ENCODE measurements at places on chromosomes 16 and 17. TPM values are rescaled to one million over a fixed set of nuclear protein-coding genes. Genes with fewer than 3 reads are reported as not detected.

GRCh38 chr16:63983401-63983800 is 1138.5 kb downstream of the CDH11 start:
- DNase-seq, result no peak

IKZF3 gene
- total RNA-seq, result 0.16 TPM

DNA sequence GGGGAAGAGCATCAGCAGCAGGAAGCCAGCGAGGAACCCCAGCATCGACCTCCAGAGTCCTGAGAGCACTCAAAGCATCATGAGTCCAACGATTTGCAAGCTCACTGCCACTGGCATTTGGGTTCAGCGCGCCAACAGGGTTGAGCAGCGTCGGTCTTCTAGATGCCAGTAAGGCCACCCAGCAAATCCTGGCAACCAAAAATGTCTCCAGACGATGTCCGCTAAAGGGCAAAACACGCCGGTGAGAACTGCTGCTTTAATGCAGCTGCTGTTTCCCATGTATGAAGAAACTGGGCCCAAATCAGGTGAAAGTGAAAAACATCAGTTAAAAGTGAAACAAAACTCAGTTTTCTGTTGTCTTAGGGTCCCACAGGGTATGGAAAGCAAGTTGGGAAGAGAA is 70.2 kb downstream of the ANKRD11 start:
- DNase-seq, result no peak

KRTAP16-1 gene
- total RNA-seq, result not detected

OR1F1 gene
- 0.78 TPM for total RNA-seq

KRTAP17-1 gene
- not detected for total RNA-seq

GRCh38 chr17:66605541-66605940 is 229.4 kb upstream of the CACNG5 start:
- DNase-seq, result no peak

DNA sequence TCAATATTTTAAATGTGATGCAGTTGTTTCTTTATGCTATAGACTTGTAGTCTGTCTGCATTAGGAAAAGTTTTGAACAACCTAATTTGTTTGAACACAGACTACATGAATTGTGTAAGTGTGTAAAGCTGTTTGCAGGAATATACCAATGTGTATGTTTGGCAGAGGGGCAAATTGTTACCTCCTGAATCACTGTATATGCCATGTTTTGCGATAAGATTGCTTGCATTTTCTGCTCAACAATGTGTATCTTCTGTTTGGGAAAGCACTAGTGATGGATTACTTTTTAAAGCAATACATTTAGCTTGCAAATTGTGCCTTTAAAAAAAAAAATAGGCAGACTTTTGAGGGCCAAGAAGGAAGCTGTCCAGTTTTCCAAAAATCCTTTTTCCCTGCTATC is 14.6 kb downstream of the RBBP6 start:
- no peak for DNase-seq

GRCh38 chr17:81735264-81736102 is 23.4 kb downstream of the SLC25A10 start:
- DNase-seq, result no peak

- peak; percentile 41 for DNase-seq
These were observed 46.4 kb downstream of the LDHD start for GRCh38 chr16:75070012-75070841.

- DNase-seq, result no peak
These were observed 30.3 kb downstream of the CHD9NB start for GRCh38 chr16:53022374-53022773.

DNA sequence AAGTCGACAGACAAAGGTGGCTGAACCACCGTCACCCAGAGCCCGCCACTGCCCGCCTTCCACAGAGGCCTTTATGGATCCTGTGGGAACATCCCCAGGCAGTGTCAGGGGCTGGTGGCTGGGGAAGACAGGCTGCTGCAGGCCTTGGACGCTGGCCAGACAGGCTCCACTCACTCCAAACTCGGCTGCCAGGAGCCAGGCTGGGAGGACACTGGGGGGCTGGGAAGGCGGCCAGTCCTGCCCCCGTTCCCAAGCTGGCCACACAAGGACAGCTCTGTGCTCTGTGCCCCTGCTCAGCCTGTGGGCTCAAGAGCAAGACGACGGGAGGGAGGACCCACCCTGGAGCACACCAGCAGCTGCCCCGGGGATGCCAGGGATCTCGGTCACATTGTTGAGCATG is 7.6 kb upstream of the LCAT start:
- peak; percentile 77 for DNase-seq

GRCh38 chr17:15406081-15406480 is 61.3 kb downstream of the CDRT4 start:
- DNase-seq, result no peak

DNA sequence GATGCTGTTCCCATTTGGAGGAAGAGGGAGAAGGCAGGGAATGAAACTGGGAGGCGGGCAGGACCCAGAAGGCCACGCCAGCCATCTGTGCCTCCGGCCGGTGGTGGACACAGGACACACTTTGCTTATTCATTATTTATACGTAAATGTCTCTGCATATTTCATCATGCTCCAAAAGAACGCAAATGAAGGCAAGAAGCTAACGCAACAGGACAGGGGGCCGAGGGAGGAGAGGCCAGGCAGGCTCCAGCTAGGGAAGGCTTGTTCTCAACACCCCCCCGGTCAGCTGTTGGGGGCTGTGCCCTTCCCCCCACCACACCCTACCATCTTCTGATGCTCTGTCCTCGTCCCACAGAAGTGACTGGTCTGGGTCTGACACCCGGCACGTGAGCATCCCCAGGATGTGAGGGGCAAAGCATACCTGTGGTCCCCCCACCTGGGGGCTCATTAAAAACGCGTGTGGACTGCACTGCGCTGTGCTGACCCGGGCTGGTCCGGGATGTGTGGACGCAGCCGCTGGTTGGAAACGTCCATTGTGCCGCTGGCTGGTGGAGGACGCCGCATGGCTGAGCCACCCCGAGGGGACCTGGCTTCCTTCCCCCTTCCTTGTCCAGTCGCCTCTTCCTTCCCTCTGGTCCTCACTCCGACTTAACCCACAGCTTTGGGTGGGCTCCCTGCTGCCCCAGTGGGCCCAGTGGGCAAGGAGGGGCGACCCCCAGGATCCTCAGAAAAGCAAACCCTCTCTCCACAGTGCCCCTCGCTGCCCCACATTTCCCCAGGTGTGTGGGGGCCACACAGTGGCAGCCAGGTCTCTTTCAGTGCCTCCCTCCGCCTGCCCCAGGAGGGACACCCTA is 46.4 kb upstream of the ENPP7 start:
- no peak for DNase-seq

CUEDC1 gene
- total RNA-seq, result 10.9 TPM

DNA sequence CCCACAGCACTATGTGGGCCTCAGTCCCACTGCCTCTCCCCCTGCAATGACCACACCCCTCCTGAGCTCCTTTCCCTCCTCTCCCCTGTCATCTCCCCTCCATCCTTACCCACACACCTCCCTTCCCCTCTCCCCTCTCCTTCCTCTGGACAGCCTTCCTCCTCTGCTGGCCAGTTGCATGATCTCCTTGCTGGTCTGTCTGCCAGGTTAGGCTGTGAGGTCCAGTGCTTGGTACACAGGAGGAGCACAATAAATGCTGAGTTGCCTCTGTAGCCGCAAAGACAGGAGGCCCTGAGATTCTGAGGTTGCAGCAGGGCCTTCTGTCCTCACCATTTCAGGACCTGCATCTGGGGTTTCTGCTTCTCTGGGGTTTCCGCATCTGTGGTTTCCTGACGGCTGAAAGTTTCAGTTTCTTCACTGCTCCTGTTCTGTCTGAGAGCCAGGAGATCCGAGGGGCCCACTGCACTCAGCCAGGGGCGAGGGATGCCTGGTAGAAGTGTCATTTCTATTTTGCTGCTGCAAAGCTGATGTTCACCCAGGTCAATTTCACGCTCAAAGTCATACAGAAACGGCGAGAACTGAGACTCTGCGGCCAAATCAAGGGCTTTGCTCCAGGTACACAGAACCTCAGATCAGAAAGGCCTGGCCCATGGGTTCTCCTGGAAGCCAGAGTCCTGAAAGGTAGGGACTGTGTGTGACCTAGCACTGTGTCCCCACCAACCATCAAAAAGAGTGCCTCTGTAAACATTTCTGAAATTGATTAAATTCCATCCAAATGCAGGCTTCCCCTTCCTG is 4.6 kb upstream of the SLC12A3 start:
- DNase-seq, result no peak

PLCD3 gene
- 3.1 TPM for total RNA-seq

DNA sequence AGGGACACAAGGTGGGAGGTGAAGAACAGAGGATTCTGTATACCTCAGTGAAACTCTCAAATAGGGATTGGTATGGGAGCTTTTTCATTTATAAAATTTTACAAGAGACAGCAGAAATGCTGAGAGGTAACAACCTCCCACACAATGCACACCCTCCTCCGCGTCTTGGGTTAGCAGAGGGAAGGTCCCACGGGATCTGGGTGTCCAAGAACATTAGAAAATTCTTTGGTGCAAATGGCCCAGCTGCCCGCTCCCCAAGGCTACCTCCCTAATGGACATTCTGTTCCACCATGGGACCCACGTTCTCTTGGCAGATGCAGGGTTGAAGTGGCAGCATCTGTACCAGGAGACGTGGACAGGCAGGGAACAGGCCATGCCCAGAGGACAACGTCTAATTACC is 22.5 kb downstream of the GPR139 start:
- peak; percentile 5 for DNase-seq
